ENCODE measurements at places on chromosomes 3 and 15. TPM values are rescaled to one million over a fixed set of nuclear protein-coding genes. Genes with fewer than 3 reads are reported as not detected.

GRCh38 chr3:132964266-132964665 lies 73.9 kb upstream of the TMEM108 start:
- DNase-seq: no peak

- DNase-seq: no peak
Observed at GRCh38 chr3:170643831-170644230, 58.0 kb upstream of the SLC7A14 start.

- DNase-seq: no peak
Observed at GRCh38 chr3:179438841-179439240, 12.4 kb downstream of the GNB4 start.

- DNase-seq: no peak
Observed at GRCh38 chr15:22806664-22807063, 20.2 kb downstream of the NIPA1 start.

DNA sequence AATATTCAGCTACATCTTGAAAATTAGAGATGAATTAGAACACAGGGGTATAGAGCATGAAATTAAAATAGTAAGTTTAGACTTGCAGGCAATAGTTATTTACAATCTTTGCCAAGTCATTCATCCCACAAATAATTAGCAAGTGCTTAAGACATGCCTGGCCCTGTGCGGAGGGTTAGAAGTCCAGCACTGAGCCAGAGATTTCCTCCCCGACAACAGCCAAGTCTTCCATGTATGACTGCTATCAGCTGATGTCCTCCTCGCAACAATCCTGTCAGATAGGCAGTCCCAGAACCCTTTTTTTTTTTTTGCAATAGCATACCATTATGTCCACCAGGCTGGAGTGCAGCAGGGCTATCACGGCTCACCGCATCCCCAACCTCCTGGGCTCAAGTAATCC lies 14.6 kb downstream of the SIN3A start:
- DNase-seq: no peak

DNA sequence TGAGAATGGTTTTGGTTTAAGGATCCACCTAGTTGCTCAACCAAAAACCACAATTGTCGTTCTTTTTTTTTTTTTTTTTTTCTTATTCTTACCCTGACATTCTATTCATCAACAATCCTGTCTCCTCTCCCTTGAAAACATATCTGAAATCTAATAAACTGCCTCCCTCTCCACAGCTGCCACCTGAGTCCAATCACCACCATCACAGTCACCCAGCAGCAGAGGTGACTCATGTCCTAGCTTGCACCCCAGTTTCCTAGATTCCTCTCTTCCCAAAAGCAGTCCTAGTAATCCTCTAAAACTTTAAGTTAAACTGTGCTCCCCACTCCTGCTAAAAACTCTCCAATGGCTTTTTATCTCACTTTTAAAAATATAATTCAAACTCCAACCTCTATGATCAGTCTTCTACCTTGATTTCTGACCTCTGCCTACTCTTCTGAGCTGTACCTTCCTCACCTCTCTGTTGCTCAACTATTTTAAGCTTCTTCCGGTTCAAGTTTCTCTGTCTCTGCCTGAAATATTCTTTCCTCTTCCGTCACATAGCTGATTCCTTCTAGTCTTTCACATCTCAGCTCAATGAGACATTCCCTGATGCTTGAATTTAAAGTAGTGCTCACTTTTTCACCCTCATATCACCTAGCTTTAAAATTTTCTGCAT lies 33.7 kb upstream of the RBMS3 start:
- DNase-seq: no peak

- no peak for DNase-seq
Observed at GRCh38 chr3:197748597-197749314, 927 bp upstream of the FYTTD1 start.

- DNase-seq: no peak
Observed at GRCh38 chr3:23083701-23084100, 119.4 kb upstream of the UBE2E2 start.

- DNase-seq: no peak
Observed at GRCh38 chr3:141796889-141797781, 33.9 kb downstream of the GRK7 start.

- no peak for DNase-seq
Observed at GRCh38 chr3:53234841-53235232, 21.0 kb downstream of the TKT start.

- no peak for DNase-seq
Observed at GRCh38 chr15:95068701-95069521, 837.5 kb downstream of the MCTP2 start.

DNA sequence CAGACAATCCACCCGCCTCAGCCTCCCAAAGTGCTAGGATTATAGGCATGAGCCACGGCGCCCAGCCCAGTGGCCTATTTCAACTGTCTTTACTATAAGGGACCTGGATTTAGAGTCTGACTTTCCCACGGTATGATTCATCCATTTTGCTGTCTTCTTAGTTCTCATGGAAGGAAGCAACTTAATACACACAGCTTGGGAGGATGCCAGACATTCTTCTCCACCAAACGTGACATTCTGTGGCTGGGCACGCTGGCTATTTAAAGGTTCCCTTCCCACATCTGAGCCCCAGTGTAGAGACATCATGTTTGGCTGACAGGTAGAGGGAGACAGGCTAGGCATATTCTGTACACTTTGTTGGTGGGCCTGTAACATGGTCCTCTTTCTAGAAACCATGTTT lies 26.2 kb downstream of the FAM43A start:
- DNase-seq: no peak

DNA sequence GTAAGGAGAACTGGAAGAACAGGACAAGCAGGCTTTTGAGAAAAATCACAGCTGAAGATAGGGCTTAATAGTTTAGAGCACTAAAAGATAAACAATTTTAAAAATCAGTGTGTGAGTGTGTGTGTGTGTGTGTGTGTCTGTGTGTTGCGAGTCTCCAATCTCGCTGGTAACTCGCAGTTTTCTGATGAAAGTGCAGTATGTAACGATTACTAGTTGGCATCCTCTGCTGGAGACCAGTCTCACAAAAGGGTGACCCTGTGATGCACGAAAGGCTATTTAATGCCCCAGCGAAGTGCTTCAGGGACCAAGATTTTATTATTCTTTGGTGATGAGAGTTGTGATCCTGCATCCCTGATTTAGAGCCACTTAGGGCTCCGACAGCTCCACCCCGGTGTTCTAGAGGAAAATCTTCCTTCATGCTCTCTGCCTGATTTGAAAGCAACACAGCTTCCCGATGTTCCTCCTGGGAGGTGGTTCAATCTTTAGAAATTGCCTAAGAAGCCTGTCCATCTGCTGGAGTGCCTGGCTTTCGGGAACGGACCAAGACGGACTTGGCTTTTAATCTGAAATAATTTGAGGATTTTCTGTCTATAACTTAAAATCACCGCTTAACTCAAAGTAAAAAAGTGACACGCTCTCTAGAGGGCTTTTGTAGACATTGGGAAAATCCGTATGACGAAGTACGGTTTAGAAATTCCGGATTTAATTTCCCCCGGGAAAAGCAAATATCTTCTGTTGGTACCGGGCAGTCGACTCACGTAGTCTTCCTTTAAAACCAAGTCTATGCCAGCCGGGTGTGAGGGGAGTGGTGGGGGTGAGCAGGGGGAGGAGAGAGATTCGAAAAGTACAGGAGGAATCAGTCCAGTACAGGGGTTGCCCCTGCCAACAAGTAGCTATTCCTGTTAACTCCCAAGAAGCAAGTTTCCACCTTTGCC lies 1.1 kb upstream of the ALCAM start:
- DNase-seq: no peak

DNA sequence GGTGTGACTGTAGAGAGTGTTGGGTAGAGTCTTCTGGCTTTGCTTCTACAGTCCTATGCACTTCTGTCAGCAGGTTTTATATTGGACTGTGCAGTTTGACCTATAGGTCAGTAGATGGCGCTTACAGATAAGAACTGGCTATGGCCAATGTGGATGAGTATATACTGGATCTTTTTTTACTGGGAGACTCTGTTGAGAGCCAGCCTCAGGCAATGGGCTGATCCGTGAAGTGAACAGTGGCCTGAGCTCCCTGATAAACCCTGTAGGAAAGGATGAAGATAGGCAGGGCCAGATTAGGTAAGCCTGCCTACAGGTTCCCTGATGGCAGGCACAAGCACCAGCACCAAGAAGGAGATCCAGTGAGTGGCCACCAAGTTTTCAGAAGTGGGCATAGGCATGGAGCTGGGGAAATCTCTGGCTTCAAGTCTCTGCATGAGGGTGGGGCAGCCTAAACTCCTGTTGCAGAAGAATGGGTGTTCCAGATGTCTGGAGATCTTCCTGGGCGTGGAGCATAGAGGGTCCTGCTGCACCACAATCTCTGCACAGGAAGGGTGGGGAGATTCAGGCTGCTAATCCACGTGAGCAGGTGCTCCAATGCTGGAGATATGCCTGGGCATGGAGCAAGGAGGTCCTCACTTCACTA lies 326.0 kb upstream of the SGO1 start:
- DNase-seq: no peak

GRCh38 chr15:70508561-70509281 lies 254.6 kb downstream of the UACA start:
- DNase-seq: peak; percentile 76

GRCh38 chr3:124558991-124559845 lies 171.0 kb upstream of the UMPS start:
- DNase-seq: no peak

GRCh38 chr3:132843851-132844553 lies 121.8 kb upstream of the NPHP3 start:
- DNase-seq: peak; percentile 3

DNA sequence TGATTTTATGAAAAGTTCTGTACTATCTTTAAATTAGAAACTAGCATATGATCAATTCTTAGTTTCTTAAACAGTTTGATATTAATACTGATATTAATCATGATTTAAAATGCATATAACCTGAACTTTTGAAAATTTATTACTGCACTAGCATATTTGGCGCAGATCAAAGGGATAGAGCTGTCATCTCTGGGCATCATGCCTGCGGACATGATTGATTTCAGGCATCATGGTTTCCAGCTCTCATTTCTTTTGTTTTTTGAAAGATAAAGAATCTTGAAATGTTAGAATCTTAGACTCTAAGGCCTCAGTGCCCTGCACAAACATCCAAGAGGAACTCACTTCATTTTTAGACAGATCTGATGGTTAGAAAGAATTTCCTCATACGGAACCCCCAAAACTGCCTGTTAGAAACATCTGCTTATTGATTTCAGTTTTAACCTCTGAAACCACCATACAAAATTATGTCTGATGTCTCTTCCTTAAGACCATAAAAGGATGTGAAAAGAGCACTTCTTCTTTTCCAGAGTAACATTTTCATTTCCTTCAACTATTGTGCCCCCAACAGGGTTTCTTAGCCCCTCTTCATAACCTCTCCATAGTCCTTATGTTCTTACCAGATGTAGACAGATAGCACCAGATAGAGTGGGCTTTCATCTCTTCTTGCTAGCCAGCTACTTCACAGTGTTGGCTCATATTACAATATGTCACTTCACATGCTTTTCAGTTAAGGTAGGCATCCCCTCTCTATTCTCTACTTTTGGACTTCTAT lies 110.8 kb downstream of the BBX start:
- DNase-seq: peak; percentile 32

GRCh38 chr3:106309274-106309673 lies 440.5 kb upstream of the CBLB start:
- no peak for DNase-seq

DNA sequence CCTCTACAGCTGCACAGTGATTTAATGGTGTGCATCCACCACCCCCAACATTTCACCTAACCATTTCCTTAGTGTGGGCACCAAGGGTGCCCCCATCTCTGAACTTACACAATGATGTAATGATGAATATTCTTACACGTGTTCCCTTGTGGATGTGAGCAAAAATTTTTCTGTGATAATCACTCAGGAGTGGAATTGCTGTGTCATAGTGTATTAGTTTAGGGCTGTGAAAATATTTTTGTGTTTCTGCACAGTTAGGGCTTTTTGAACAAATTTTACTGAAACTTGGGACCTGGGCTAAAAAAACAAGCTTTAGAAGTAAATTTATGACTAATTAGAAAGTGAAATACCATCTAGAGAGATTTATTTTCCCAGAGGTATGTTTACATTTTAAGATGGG lies 134.5 kb upstream of the CCNL1 start:
- no peak for DNase-seq

- no peak for DNase-seq
Observed at GRCh38 chr3:13501521-13501920, 21.4 kb downstream of the HDAC11 start.

DNA sequence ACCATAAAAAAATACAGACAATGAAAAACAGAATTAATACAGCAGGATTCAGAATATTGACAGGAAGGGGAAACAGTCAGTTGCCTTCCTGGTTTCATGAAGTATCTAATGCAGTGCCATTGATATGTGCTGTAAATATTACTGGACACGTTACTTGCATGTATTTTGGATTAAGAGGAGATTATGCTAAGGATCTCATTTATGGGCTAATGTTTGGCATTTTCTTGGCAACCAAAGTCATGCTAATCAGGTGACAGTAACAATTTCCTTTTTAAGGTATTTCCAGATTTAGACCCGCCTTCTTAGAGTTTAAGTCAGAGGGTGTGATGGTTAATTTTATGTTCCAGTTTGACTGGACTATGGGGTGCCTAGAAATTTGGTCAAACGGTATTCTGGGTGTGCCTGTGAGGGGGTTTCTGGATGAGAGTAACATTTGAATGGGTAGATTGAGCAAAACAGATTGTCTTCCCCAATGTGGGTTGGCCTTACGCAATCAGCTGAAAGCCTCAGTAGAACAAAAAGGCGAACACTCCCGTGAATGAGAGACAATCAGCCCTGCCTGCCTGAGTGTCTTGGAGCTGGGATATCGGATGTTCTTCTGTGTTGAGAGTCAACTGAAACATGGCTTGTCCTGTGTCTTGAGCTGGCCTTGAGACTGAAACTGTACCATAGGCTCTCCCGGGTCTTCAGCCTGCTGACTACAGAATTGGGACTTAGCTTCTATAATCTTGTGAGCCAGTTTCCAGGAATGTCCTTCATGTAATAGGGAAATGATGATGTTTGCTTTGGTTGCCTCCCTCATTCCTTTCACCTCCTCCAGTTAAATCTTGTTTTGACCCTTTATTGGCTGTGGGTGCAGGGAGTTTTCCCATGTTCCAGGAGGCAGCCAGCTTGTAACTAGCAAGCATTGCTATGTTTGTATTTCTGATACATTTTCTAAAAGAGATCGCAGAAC lies 10.5 kb downstream of the SQOR start:
- peak; percentile 44 for DNase-seq

- no peak for DNase-seq
Observed at GRCh38 chr15:63915873-63916771, 82.4 kb upstream of the HERC1 start.

- no peak for DNase-seq
Observed at GRCh38 chr3:61358364-61358763, 107.1 kb upstream of the FHIT start.

CAMK1 gene
- total RNA-seq: 45.7 TPM

RTP1 gene
- total RNA-seq: not detected

MYZAP gene
- total RNA-seq: not detected

SCAANT1 gene
- not detected for total RNA-seq

SPG21 gene
- 73.0 TPM for total RNA-seq

PGBD4 gene
- total RNA-seq: 2.6 TPM

C3orf20 gene
- 0.23 TPM for total RNA-seq

TUSC7 gene
- not detected for total RNA-seq

TPM1 gene
- 6.0 TPM for total RNA-seq

SGO1 gene
- total RNA-seq: 26.5 TPM

Data from activated CD8-positive, alpha-beta T cell treated with anti-CD3 and anti-CD28 coated beads for 36 hours (primary cell).